A549 treated with GW870086 at 1 μM for 4 hours (cell line): ENCODE measurements at places on chromosomes 11 and 22. TPM values are rescaled to one million over a fixed set of nuclear protein-coding genes. Genes with fewer than 3 reads are reported as not detected.

Gene WT1
- 4.6 to 6.0 TPM (median 5.1 TPM) in 5 replicates for total RNA-seq

Gene KDELR3
- 17.8 to 19.5 TPM (median 19.1 TPM) in 5 replicates for total RNA-seq

Gene OR51I1
- not detected in 5 replicates for total RNA-seq

Gene TCF20
- total RNA-seq = 10.9 to 15.4 TPM (median 13.5 TPM) in 5 replicates

Gene GSTP1
- total RNA-seq = 1,438 to 1,735 TPM (median 1,655 TPM) in 5 replicates

Gene HSPB2
- 0.13 to 0.29 TPM in 2 of 5 replicates, not detected in the others for total RNA-seq

Gene HTR3B
- not detected in 5 replicates for total RNA-seq

Gene A4GALT
- total RNA-seq = 15.2 to 24.7 TPM (median 24.1 TPM) in 5 replicates

Gene TYMP
- 11.7 to 19.6 TPM (median 17.7 TPM) in 5 replicates for total RNA-seq

Gene SPI1
- 0.15 TPM in 1 of 5 replicates, not detected in the others for total RNA-seq

Gene CCDC81
- total RNA-seq = 0.17 to 0.33 TPM (median 0.27 TPM) in 4 of 5 replicates, not detected in the other

Gene OR5A1
- total RNA-seq = not detected in 5 replicates

Gene TTC28
- total RNA-seq = 1.8 to 3.2 TPM (median 2.8 TPM) in 5 replicates

Gene SDF2L1
- total RNA-seq = 39.4 to 56.4 TPM (median 53.2 TPM) in 5 replicates

Gene AIFM3
- total RNA-seq = 1.5 to 3.4 TPM (median 2.8 TPM) in 5 replicates

Gene RASL10A
- total RNA-seq = 0.36 to 0.62 TPM (median 0.52 TPM) in 3 of 5 replicates, not detected in the others

Gene PDE3B
- total RNA-seq = 1.8 to 2.2 TPM (median 2.1 TPM) in 5 replicates

Gene MIOX
- total RNA-seq = 0.09 TPM in 1 of 5 replicates, not detected in the others

Gene TUBA8
- 0.25 to 0.93 TPM (median 0.39 TPM) in 5 replicates for total RNA-seq

Gene UBASH3B
- 35.4 to 51.4 TPM (median 42.9 TPM) in 5 replicates for total RNA-seq

Gene KRTAP5-10
- total RNA-seq = not detected in 5 replicates
